ENCODE measurements at places on chromosomes 2 and 18.

GRCh38 chr2:120722246-120722567, 13.5 kb upstream of the GLI2 start:
- DNase-seq = no peak

DNA sequence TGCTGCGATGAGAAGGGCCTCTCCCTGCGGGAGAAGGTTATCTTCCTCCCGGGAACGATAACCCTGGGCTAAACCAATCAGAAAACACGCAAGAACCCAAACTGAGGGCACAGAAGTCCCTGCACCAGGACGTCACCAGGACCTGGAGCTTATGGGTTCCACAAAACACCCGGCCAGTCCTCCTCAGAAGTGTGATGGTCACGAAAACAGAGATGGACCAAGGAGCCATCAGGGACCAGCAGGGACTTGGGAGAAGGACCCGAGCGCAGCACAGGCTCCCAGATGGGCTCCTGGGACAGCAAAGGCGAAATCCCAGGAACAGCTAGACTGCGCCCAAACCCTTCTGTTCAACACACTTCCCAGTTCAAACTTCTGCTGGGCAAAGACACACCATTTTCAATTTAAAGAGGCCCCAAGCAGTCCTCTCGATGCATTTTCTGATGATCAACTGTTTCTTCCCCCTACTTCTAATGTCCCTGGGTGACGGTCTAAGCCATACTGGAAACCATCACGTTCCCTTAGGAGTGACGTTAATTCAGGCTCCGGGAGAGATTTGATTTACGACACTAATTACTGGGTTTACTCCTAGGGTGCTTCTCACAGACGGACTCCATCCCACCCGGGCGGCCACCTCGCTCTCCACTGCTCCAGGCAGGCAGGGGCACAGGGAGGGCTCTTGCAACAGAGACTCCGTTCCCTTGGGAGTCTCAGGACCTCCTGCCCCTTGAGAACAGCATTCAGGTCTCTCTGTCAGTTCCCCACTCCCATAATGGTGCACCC, 29.2 kb downstream of the ZNF516 start:
- DNase-seq = no peak

- no peak for DNase-seq
These were observed 62.9 kb downstream of the VRK2 start for GRCh38 chr2:58109481-58109880.

DNA sequence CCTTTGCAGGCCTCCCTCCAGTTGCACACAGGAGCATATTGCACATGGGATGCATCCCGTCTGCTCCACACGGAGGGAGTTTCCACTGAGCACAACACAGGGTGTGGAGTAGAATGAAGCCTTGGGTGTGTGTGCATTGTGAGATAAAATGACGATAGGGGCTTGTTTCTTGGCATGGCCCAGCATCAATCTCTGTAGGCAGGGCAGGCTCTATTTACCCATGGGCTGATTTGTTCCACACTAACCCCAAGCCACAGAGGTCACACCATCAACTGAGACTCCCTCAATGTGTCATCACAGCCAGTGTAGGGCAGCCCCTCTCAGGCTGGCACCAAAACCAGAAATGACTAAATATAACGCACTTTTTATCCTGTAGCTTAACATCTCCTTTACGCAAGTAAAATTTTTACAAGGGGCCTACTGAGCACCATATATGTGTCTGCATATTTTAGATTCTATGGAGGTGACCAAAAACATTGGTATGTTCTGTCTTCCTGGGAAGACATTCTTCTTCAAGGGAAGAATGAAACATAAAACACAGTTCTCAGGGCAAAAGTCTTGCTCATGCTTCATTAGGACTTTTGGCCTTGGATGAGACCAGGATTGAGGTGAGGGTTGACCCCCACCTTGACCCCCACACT, 2.7 kb upstream of the GKN1 start:
- DNase-seq = no peak

- DNase-seq = no peak
These were observed 36.6 kb downstream of the EXOC6B start for GRCh38 chr2:72789241-72789640.

GRCh38 chr2:202990501-202990900, 24.2 kb upstream of the NBEAL1 start:
- no peak for DNase-seq

DNA sequence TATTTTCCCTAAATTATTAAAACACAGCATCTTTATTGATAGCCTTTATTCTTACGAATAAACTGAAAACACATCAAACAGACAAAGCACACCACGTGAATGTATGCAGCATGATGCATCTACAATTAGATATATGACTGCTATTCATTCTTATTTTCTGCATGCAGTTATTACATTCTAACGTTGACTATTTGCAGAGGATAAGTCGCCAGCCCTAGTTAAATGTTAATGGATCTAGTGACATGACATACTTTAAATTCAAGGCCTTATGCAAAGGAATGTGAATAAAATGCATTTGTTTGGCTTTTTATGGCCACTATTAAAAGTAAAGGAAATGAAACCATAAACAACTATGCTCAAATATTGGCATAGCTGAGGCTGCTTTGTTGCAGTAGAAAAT, 172.4 kb downstream of the MAP2 start:
- no peak for DNase-seq

DNA sequence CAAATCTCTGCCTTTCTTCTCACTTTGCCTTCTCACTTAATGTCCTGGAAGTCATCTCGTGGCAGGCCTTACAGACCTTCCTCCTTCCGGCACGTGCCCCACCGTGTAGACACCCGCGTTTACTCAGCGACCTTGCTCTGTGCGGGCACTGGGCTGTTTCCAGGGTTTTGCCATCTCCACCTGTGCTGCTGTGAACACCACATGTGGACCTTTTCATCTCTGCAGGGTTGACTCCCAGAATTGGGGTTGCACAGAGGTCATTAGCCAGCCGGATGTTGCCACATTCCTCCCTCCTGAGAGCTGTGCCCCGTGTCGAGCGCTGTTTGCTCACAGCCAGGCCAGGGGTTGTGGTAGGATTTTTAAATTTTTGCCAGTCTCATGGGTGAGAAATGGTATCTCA, 25.4 kb downstream of the KCNG2 start:
- no peak for DNase-seq

DNA sequence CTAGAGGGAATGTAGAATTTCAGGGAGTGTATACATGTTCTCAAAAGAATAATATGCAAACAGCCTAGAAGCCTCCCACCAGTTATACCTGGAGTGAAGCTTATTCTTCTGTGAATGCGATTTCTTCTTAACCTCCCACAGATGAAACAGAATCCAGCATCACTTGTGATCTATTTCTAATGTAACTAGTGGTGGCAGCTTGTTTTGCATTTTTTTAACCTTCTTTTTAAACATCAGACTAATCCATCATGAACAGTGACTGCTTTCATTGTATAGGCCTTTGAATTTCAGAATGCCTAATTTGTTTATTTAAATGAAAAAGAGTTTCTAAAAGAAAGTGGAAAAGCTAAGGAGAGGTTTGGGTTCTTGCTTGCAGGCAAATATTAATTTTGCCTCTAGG, 85.7 kb upstream of the EPHA4 start:
- no peak for DNase-seq

DNA sequence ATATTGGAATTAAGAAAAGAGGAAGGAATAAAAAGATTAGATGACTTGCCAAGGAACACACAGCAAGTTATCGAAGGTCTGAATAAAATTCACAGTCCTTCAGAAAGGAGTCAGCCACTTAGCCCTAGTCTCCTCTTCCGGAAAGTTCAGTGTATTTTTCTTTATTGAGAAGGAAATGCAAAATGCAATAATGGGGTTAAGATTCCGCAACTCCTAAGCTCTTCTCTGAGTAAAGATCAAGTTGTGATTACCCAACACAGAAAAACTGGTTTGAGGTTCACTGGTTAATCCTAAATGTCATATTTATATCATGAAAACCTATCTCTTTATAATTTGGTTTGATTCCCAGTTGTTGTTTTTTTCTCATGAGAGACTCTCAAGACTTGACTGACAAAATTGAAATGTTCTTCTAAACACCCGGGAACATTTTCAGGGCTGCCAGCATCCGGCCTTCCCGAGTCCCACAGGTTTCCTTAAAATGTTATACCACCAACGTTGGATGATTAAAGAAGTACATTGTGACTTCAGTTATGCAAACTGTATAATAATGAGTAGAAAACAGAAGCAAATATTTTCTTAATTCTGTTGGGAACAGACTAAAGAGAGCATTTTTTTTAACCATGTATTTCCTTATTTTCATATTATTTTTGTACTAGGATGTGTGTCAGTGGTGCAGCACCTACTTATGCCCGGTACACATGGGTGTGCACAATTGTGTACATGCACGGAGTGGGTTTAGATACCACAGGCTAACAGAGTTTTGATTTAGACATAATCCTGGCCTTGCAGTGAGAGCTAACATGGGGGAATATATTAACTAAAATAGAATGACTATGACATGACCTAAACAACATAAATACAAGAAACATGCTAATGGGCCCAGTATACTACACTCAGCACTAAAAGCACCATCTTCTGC, 100.2 kb downstream of the STK39 start:
- DNase-seq = no peak

- no peak for DNase-seq
These were observed 34.5 kb downstream of the DTNA start for GRCh38 chr18:34744569-34744968.
